ENCODE measurements at places on chromosomes 11 and 22. TPM values are rescaled to one million over a fixed set of nuclear protein-coding genes. Genes with fewer than 3 reads are reported as not detected.

GRCh38 chr11:18669711-18670110, 28.9 kb upstream of the TMEM86A start:
- DNase-seq = no peak

DNA sequence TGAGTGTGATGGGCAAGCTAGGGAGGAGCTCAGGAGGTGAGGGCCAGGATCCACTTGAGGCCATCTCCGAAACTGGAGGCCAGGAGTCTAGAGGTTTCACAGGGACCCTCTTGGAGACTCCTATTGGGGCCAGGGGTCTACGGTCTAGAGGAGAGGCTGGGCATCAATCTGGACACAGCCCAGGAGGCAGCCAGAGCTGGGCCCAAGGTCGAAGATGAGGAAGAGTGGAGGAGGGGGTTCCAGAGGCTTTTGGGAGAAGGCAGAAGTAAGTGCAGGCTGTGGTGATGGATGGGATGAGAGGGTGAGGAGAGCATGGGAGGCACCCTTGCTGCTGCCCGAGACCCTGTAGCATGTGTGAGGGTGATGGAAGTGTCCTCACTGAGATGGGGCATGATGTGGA, 56.6 kb downstream of the LRRC32 start:
- DNase-seq = peak; percentile 65

DNA sequence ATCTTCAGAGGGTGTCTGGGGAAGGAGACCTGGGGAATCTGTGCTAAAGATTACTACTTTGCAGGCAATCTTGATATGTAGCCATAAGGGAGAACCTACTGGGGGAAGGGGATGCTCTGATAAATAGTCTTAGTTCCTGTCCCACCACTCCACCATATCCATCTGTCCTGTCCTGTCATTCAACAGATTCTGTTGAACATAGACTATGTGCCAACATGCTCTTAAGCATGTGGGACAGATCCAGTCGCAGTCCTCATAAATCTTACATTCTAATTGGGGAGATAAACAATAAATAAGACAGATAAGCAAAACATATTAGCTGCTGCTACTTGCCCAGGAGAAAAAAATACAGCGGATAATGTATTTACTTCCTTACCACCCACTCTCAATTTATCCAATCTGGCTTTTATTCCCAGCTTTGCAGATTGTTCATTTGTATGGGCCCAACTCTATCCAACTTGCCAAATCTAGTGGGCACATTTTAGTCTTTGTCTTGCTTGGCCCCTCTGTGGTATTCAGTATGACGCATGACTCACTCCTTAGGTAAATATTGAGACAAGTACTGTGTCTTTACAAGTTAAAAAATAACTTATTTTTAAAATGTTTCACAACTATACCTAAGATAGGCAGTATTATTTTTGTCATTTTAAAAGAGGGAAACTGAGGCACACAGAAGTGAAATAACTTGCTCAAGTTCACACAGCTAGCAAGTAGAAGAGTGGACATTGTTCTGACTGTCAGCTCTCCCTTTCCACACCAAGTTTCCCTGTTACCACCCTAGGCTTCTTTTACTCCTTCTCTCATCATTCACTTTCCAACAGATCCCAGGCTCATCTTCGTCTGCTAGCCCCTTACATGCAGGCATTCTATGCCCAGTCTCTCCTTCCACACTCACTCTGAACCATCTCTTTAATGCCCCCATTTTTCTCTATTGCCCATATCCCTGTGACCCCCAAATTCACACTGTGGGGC, 133.6 kb upstream of the SESN3 start:
- DNase-seq = no peak

Gene TRPC6
- 2.7 TPM for total RNA-seq

GRCh38 chr11:118152552-118153471, at the start of gene SCN4B:
SCN4B (minus strand) TSS chr11:118152823; CDS start chr11:118152673, 150 bp downstream.
- DNase-seq = no peak

DNA sequence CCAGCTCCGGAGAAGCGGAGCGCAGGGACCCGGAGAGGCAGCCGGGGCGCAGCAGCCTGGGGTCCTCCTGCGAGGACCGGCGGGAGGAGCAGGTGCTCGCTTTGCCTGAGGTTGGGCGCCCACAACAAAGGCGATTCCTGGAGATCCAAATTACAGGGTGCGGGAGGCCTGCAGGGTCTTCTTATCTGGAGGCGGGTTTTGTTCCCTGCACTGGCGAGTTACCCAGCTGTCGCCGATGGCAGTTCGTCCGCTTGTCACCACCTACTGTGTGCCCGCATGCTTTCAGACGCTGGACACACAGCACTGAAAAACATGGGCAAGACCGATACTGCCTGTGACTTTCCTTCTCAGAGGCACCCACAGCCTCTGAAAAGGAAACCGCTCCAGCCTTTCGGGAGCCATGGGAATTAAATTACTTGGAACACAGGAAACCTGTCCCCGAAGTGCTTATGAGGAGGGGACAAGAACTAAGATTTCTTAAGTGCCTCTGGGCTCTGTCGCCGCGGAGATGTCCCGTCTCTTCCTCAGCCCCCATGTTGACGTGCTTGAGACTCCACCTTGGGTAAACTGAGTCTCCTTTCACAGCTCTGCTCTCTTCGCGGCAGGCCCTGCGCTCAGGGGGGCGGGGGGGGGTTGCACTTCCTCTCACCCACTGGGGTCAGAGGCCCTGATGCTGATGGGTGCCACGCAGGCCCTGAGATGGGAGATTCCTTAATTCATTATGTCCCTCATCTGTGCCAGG, 1.3 kb upstream of the ZFTA start:
- DNase-seq = peak; percentile 75

DNA sequence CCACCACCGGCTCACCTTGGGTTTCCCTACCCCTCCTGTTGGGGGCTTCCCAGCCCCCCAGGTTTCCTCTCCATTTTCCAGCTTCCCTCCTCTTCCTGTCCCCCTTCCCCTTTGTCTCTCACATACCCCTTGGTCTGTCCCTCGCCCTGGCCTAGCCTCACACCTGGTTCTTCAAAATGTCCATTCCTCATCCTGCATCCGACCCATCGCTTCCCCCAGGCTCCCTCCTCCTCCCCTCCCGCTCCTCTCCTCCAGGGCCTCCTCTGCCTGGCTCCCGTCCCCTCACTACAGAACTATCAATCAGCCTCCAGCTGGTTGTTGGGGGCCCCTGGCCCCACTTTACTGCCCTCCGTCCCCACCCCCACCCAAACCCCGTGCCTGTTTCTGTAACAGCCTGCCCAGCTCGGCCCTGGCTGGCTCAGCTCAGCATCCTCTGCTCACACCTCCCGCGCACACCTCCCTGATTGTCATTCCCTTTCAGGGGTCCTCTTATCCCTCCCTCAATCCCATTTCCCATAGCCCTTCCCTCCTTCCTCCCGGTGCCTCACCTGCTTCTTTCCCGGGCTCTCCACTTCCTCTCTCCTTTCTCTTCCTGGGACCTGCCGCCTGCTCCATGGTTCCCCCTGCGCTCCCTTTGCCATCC, 1.2 kb downstream of the CNIH2 start:
- DNase-seq = no peak

Measured in posterior vena cava (tissue), 2 donors.